Gastroesophageal sphincter (tissue), 4 donors: ENCODE measurements at places on chromosomes 3 and 15. TPM values are rescaled to one million over a fixed set of nuclear protein-coding genes. Genes with fewer than 3 reads are reported as not detected.

- ATAC-seq: no peak
These were observed 14.1 kb downstream of the ZXDC start for GRCh38 chr3:126461450-126462070.

DNA sequence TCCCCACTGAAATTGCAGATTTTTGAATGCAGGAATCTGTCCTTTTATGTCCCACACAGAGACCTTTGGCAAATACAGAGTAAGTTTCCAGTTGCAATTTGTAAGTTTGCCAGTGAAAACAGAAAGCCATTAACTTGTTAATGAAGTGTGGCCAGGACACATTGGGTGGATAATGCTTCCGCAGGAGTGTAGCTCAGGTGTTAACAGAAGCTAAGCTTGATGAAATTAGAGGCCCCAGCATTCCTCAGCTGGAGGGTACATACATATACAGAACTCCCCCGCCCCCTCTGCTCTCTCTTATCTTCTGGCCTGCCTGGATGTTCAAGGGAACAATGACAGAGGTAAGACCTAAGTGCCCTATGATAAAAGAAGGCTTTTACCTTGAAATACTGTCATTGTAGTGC is 8.1 kb upstream of the LRRC2 start:
- no peak for ATAC-seq

DNA sequence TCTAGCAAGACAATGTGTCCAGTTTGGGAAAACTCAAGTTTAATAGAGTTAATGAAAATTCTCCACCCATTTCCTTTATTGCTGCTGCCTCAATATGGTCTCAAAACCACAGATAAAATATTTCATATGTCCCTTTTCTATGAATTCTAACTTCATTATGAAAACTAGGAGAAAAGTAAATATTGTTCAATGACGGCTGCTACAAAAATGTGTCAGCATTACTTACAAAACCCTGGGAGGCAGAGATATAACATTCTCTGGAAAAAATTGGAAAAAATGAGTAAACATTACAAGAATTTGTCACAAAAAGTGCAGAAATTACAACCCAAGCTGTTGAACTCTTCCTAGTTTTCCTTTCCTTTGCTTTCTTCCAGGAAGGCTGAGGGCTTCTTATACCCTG is 22.2 kb upstream of the FBN1 start:
- ATAC-seq: no peak

DNA sequence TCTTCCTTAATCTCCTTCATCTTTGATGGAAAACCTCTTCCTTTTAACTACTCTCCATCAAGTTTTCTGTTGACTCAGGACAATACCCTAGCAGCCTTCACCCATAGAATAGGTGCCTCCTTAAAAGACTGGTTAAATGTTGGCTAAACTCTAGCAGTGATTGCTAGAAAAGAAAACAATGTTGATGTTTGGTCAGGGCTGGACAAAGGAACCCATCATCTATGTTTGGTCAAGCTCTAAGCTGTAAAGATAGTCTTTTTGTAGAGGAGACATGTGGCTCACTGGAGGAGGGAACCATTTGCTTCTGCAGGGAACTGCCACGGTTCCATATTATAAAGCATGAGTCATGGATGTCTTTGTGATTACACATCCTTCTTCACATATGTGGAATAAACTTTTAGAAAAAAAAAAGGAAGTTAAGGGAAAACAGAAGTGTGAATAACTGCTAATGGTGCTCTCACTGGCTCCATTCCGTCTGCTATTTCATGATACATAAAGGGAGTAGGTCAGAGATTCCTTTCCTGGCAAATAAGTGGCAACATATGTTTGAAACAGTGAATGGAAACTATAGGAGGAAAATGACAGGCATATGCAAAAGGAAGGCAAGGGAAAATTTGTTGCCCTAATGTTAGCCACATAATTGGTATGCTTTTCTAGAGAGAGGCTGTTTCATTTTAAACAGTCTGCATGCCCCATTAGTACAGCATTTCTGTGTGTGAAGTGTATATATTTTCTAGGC is 78.2 kb downstream of the CMSS1 start:
- peak; percentile 51 for ATAC-seq

- no peak for ATAC-seq
These were observed 409 bp downstream of the OXNAD1 start for GRCh38 chr3:16265455-16265786.

- ATAC-seq: no peak
These were observed 3.1 kb downstream of the MESD start for GRCh38 chr15:80986487-80986886.

- ATAC-seq: peak; percentile 13
These were observed 40.6 kb downstream of the AMOTL2 start for GRCh38 chr3:134333522-134334181.

GRCh38 chr15:43930556-43930955 is 103.8 kb downstream of the WDR76 start:
- no peak for ATAC-seq

DNA sequence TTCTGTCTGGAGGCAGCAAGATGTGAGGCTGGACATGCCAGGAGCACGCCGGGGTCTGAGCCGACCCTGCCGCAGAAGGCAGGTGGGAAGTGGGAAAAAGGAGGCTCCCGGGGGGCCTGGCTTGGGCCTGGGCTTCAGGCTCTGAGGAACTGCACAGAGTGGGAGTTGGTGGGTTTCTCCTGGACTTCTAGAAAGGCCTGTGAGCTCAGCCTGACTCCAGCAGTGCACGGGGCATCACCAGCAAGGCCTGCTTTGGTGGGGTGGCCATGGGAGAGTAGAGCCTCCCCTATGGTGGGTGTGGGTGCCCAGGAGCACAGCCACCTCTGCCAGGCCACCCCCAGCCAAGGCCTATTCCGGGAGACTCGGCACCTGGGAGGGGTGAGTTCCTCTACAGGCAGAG is 18.1 kb upstream of the SLC41A3 start:
- no peak for ATAC-seq

GRCh38 chr3:40287248-40287647 is 22.3 kb upstream of the EIF1B start:
- no peak for ATAC-seq

- no peak for ATAC-seq
These were observed 2.2 kb downstream of the SOX2 start for GRCh38 chr3:181713676-181714612.

Gene TNNC1
- total RNA-seq: 2.4 TPM
